ENCODE measurements at places on chromosomes 4 and X.

DNA sequence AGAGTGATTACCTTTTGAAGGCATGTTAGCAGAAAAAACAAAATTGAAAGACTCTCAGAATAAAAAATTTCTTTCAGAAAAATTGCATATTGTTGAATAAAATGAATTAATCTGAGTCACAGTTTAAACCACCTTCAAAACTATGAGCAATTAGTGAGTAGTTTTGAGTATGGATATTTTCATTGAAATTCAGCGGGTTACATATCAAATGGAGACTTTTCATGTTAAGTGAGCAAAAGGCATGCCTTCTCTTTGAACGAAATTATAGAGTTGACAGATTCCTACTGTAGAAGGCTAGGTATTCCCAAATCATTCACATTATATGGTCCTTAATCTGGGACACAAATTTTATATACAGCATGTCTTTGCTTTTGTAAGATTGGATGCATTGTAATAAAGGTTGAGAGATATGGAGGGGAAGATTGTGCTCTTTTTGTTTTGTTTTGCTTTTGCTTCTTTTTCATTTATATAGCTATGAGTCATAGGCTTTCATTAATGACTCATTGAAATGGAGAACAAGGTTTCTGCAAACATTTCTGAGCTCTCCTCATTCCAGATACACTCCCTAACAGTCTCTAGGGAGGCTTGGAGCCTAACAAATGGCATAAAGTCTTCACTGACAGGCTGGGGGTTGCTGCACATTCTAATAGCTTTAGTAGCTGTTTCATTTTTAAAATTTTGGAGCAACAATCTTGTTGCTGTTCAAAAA lies 21.6 kb downstream of the PCDH18 start:
- peak; percentile 99 for DNase-seq

DNA sequence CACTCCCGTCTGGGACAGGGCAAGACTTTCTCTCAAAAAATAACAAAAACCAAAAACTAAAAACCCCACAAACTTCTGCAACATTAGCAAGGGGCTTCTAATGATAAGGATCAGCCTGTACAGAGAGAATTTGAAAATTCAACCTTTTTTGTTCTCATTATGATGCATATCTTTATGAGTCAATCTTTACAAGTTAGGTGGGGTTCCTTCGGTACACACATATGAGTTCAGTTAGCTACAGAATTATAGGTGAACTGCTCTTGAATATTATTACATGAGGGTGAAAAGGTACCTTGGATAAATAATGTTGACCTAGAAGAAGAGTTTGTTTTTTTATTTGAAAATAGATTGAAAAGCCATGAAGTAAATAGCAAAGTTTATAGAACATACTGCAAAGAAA lies 252.7 kb downstream of the UNC5C start:
- DNase-seq: no peak

DNA sequence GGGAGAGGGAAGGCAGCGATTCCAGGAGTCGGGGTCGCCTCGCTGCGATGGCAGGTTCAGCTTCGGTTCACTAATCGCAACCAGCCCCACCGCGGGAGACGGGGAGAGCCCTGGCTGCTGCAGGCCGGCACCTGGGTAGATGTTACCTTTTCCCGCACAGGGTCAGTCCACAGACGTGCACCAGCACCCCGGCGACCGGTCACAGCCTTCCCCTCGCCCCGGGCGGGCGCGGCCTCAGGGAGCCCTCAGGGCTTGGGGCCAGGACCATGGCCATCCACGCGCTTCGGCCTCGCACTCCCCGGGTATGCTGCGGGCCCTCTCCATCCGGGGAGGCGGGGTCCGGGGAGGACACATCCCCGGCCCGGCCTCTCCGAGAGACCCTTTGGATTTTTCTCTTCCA lies 26.1 kb upstream of the EXOC1L start:
- no peak for DNase-seq

GRCh38 chr4:8920969-8921368 lies 49.3 kb upstream of the HMX1 start:
- no peak for DNase-seq

DNA sequence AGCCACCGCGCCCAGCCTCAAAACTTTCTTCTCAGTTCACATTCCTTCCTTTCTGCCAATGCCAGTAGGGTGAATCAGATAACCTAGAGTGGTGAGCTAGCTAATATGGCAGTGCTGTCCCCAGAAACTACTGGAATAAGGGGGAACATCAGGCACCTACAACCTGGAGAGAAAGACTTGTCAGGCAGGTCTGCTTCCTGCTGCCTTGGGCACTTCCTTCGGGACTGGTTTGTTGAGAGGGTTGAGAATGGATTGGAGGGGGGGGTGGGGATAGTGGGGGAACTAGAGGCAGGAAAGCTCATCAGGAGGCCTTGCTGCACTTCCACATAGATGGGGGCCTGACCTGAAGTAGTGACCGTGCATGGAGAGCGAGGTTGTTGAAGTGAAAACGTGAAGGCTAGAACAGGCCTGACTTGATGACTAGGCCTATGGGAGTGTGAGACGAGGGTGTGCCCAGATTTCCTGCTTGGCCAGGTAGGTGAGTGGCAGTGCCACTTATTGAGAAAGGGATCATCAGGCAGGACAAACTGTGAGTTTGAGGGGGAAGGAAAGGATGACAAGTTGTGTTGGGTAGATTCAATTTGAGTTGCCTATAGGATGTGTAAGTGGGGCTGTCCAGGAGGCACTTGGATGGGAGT lies 33.4 kb downstream of the SLC25A5 start:
- no peak for DNase-seq

- no peak for DNase-seq
Measured at GRCh38 chr4:125519371-125520146, 204.8 kb downstream of the FAT4 start.

DNA sequence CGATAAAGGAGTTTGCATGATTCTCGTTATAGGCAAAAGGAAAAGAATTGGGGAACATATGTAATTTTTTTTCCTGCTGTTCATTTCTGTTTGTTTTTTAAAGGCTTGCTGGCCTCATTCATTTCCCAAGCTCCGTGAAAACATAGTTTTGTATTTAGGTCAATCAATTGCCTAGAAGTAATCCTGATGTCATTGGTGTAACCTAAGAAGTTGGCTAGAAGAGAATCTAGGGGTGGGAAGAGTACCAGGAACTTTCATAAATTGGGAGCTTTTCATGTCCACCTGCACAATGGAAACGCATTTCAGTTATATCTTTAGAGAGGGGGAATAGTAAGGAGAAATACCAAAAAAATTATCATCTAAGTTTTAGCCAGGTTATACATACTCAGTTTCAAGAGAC lies 3.8 kb downstream of the RAPGEF2 start:
- peak; percentile 14 for DNase-seq

DNA sequence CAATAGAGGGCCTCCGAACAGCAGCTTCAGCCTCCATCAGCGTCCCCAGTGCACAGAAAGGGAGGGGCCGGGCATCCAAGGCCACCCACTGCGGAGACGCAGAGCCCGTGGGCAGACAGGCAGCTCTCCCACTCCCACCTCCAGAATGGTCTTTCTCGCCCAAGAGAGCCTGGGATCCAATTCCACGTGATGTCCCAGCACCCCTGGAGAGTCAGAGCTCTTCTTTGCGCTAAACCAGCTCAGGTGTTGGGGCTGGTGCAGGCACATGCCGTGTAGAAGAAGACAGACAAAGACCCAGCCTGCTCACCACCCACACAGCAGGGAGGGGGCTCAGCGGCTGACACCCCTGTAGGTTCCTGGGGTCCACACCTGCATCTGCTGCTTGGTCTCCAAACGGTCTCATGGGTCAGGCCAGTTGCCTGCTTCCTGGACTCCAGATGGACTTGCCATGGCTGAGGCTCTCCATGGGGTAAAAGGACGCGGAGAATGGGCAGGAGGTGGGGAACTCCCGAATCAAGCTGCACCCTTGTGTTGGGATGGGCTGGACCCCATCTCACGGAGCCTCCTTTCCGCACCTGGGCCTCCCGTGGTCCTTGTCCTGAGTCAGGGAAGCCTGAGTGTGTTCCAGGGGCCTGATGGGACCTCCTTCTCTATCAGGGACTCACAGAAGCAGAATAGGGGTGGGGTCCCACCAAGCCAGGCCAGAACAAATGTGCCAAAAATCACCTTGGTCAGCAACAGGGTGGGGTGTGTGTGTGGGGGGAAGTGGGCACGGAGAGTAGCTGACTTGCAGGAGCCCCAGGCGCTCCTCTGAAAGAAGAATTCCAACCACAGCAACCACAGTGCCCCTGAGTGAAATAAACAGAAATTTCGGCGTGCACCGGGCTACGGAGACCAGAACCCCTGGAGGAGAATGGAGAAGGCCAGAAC lies 11.6 kb upstream of the ASMTL start:
- DNase-seq: no peak

- DNase-seq: peak; percentile 25
Measured at GRCh38 chr4:94420356-94420755, 31.4 kb upstream of the PDLIM5 start.

DNA sequence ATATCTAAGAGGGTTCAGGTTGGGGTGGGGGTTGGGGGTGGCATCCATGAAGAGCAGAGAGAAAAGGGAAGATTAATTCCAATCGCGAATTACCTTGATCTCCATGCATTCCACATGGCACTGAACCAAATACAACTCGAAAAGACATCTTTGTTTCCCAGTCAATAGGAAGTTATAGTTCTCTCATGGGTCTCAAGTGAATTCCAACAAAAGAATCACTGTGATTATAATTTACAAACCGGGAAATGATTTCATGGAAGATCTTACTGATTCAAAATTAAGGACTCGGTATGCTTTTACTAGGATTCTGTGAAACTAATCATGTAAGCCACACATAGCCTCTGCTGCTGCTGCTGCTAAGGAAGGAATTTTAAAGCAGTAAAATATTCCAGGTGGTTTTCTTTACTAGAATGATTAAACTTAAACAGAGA lies 26.6 kb upstream of the AMELX start:
- no peak for DNase-seq

- no peak for DNase-seq
Measured at GRCh38 chr4:61580721-61581377, 380.7 kb downstream of the ADGRL3 start.

DNA sequence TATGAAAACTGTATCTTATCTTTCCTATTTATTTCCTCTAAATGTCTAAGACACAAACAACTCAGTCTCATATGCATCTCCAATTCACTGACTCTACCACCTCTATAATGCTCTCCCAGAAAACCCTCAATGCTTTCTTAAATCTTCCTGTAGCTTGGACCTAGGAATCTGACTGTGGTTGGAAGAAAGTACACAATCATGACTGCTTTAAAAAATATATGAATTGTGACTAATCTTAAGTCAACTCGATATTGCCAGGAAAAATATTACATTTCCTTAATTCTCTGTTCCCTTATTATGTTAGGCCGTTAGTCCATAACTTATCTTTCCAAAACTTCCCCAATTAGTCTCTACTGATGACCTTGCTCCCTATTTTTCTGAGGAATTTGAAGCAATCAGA lies 87.0 kb downstream of the SPCS3 start:
- peak; percentile 50 for DNase-seq

DNA sequence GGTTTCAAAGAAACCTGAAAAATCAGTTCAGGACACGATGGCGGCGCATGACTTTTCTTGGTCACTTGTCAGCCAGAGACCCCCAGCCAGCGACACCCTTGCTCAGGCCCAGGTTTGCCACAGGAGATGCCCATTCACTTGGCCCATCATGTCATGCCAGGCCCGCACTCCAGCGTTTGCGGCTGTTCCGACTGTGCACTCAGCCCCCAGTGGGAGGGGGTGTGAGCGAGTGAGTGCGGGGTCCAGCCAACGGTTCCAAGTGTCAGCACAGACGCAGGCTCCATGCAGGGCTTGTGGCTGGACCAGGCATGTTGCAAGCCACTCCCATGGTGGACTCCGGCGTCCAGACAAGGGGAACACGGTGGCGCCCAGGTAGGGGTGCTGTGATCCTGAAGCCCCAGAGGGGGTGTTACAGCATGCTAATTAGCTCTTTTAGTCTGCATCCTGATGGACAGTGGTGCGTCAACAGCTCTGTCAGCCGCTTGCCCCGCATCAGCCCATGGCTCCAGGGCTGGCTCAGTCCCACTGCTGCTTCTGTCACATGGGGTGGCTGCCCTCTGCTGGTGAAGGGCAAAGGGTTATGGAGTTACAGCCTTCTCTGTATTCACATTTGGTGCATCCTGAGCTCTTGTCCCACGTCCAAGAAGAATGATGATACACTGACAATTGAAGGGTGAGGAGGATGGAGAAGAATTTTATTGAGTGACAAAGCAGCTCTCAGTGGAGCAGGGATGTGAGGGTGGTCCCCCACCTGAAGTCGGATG lies 3.7 kb upstream of the MAEA start:
- DNase-seq: peak; percentile 40

DNA sequence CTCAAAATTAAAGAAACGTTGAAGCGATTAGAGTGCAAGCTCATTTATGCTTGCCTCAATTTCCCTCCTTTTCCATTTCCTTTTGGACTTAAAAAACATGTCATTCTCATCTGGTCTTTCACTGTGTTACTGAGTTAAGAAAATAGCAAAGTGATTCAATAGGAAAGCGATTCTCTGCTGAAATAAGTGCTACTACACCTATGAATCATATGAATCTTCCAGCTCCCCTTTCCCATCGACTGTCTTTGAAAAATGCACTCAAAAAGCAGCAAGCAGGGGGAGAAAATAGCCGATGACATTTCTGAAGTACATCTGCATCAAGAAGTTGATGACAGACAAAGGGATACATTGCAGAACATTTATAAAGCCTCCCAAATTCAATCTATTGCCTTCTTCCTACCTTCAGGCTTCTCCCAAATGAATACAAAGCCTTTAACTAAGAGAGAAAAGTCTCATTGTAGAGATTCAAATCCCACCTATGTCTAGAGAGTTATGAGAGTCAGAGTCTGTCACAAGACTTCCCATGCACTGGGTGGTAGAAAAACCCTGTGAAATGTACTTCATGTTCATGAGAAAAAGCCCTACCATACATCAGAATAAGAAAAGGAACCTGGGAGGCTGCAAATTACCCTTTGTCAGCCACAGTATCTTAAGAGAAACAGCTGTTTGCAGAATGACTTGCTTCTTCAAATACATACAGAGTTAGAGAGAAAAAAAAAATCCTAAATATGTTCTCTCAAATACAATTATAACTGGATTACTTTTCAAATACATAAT lies 78.9 kb downstream of the MBNL3 start:
- no peak for DNase-seq

DNA sequence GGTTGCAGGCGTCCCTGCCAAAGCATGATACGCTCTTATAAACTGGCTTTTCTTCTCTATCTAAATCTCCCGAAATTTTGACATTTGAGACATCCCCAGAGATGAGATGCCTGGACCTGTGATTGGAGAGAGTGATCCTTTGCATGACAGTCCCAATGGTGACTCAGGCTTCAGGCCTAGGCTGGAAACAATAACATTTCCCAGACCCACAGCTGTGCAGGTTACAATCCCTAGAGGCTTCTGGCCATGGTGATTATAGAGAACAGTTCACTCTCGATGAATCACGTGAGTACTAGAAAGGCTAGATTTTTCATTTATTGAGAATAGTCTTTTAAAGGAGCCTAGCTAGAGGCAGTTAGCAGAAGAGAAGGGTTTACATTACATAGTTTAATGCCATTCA lies 75.9 kb downstream of the SPATA18 start:
- peak; percentile 84 for DNase-seq

DNA sequence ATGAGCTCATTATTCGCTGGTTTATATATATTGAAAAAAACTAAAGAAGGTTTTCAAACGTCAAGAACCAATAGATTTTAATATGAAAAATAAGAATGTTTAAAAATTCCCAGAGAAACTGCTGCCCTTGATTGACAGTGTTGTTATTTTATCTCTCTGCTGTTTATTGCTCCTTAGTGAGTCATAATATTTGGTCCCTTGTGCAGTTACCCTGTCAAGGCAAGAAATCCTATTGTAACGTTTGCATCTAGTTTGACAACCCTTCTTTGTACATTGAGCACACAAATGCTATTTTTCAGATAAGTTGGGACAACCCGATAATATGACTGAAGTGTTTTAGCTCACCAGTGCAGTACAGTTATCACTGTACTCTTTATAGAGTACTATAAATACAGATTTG lies 349.4 kb downstream of the CCSER1 start:
- no peak for DNase-seq

- DNase-seq: no peak
Measured at GRCh38 chr4:36218121-36218520, 26.2 kb downstream of the ARAP2 start.

Measured in fibroblast of mammary gland (primary cell).